ENCODE measurements at places on chromosomes 2 and 18.

GRCh38 chr2:241706537-241706936, 4.7 kb downstream of the ING5 start:
- DNase-seq = no peak

DNA sequence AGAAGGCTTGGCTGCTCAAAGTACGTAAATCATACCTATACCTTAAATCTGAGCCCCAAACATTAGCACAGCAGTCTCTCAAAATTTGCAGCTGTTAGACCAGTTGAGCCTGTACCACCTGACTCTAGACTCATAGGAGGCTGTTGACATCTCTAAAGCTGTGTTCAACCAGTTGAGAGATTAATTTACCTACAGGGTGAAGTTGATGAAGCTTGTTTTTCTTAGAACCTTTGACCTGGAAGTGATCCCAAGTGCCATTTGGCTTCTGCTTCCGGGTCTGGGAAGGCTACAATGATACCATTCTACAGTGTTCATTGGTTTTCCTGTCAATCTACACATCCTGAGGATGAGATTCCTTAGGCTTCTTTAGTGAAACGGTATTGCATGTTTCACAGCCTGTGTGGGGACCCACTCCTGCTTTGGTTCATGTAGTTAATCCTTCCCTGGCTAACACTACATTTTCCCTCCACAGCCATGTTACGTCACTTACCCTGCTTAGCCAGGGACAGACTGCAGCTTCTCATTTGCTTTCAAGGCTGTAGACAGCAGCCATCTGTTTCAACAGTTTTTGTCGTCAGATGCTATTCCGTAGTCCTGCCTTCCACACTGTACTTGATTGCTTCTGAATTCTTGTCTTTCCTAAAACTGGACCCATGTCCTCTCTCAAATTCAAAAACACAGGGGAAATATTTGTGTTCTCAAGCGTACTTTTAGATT, 4.7 kb upstream of the IL1RL2 start:
- no peak for DNase-seq

GRCh38 chr2:187567126-187567525, 12.9 kb upstream of the TFPI start:
- DNase-seq = no peak

GRCh38 chr2:238339814-238340213, 19.5 kb downstream of the TRAF3IP1 start:
- no peak for DNase-seq
